ENCODE measurements at places on chromosomes 16 and 17.

- DNase-seq: no peak
Observed at GRCh38 chr16:17329391-17329790, 141.4 kb downstream of the XYLT1 start.

GRCh38 chr17:61597607-61598006 is 6.6 kb upstream of the NACA2 start:
- no peak for DNase-seq

- no peak for DNase-seq
Observed at GRCh38 chr16:23771027-23771426, 16.2 kb downstream of the CHP2 start.

DNA sequence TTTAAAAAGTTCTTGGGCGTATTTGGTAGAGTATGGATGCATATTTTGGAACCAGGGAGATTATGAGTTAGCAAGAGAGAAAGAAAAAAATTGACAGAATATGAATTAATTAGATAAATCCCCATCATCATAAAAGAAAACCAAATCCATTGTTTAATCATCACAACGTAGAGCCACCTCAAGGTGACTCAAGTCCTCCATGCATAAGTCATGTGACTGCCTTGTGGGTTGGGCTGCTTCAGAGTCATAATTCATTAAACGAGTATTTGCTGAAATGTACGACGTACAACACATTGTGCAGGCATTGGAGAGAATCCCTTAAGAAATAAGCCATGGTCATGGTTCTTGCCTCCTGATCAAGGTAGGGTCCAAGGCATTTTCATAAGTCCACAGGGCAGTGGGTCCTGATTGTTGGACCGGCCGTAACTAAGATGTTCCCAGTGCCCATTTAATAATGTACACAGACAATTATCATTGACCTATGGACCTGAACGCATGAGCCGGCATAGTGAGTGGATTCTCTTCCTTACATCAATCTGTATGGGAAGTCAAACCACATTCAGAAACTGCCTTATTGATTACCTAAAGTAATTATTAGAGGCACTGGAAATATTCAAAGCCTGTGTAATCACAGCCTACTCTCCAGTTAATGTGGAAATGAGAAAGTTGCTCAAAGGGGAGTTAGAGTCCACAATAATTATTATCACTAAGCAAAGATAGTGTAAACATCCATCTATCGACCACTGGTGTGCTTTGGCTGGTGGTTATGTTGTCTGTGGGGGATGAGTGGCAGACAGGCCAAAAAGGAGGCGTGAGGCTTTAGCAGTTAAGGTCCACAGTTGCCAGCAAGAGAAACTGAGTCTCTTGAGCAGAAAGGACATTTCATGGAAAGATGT is 165.4 kb downstream of the PITPNC1 start:
- DNase-seq: no peak

DNA sequence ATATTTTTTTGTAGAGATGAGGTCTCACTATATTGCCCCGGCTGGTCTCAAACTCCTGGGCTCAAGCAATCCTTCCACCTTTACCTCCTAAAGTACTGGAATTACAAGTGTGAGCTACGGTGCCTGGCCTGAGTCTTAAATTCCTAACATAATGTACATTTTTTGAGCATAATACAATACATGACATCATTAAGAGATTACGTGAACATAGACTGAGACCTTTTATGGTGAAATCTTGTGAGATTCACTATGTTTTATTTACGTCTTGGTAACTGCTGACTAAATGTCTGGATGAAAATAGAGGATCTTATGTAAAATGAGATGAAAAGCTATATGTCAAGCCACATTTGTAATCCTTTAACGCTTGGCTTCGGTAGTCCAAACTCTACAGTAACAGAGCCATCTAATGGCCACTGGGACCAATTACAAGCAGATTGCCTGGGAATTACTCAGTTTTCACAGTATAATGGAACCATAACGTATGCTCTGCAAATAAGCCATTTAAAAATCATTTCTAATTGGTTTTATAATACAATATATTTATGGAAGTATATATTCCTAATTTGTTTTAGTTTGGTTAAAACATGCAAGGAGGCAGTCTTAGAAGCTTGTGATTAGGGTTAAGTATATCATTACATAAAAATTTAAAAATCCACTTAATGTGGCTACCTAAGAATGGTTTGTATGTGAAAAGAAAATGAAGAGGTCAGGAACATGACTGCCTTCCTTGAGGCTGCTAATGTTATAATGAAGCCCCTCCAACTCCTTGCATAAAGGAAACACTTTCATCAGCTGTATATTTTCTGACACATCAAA is 8.1 kb upstream of the EFCAB13 start:
- peak; percentile 79 for DNase-seq
